ENCODE measurements at places on chromosomes 5 and 9.

DNA sequence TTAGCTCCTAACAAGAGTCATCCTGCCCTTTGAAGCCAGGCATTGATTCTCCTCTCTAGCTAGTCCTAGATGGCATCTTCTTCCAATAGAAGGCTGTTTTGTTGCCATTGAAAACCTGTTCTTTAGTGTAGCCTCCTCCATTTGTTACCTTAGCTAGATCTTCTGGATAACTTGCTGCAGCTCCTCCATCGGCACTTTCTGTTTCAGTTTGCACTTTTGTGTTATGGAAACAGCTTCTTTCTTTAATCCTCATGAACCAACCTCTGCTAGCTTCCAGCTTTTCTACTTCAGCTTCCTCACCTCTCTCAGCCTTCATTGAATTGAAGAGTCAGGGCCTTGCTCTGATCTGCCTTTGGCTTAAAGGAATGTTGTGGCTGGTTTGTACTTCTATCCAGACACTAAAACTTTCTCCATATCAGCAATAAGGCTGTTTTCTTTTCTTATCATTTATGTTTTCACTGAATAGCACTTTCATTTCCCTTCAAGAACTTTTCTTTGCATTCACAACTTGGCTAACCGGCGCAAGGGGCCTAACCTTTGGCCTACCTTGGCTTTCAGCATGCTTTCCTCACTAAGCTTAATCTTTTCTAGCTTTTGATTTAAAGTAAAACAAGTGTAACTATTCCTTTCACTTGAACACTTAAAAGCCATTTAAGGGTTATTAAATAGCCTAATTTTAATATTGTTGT, 166.5 kb upstream of the SLC12A2 start:
- no peak for DNase-seq

DNA sequence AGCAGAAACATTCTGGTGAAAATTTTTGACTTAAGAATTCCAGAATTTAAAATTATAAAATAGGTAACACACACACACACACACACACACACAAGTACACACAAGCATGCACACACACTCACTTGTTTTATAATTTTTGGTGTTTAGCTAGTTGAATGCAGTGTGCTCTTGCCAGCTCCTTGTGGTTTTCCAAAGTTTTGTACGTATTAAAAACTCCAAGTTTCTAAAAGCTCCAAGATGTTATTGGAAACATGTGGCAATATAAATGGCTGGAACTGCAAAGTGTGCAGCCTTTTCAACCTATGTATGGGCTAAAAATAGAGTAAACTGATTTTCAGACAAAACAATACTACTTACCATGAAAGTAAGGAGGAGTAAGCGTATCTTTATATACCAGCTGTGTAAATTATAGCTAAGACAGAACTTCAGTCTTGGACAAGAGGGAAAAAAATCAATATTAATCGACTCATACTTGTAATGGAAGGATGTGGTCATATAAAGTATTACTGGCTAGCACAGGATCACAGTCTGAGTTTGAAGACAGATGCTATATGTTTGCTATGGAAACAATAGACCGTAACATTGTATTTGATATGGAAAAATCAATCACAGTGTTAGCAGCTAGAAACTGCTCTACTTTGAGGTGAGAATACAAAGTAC, 727.1 kb upstream of the GRAMD2B start:
- DNase-seq = peak; percentile 75

GRCh38 chr5:138720840-138721239, 32.4 kb upstream of the CTNNA1 start:
- no peak for DNase-seq

- DNase-seq = no peak
Measured at GRCh38 chr5:107764976-107765804, 94.5 kb upstream of the EFNA5 start.

DNA sequence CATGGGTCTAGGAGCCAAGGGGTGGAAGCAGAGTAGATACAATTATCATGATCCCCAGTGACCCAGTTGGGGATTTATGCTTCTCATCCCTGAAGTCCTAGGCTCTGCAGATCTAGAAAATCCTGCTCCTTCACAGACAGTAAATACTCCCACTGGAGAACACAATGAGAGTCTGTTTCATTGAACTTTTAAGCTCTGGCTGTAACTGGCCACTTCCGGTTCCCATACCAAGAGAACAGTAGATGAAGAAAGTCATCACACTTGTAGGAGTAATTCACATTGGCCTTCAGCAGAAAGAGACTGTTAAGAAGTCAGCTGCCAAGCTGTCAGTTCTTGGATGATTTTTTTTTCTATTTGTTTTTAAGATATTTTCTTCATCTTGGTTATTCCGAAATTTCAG, 597.1 kb downstream of the ACTL7B start:
- no peak for DNase-seq

- DNase-seq = no peak
Measured at GRCh38 chr9:131419026-131419614, 25.2 kb downstream of the PRRC2B start.

- no peak for DNase-seq
Measured at GRCh38 chr9:120331913-120332312, 248.1 kb downstream of the CDK5RAP2 start.

DNA sequence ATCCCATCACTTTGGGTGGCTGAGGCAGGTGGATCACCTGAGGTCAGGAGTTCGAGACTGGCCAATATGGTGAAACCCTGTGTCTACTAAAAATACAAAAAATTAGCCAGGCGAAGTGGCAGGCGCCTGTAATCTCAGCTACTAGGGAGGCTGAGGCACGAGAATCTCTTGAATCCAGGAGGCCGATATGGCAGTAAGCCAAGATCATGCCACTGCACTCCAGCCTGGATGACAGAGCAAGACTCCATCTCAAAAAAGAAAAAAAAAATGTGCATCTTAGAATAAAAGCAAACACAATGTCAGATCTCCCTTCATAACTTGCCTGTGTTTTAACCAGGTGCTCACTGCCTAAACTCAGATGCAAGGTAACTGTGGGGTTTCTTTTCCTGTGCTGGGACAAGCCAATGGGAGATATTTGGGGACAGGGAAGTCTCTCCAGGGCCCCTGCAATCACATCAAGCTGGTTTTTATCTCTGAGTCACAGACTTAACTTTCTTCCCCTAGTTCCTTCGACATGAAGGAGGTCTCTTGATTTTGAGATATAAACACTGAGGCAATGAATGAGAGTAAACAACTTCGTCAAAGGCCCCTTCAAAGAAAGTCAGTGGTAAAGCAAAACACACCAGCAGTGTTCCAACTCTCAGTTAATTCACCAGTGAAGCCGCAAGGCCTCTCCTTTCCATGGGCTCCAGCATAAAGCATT, 99.1 kb downstream of the SNX18 start:
- DNase-seq = no peak

GRCh38 chr9:72428329-72428728, 63.3 kb upstream of the ZFAND5 start:
- no peak for DNase-seq

- no peak for DNase-seq
Measured at GRCh38 chr5:26569929-26570258, 468.5 kb downstream of the CDH9 start.

DNA sequence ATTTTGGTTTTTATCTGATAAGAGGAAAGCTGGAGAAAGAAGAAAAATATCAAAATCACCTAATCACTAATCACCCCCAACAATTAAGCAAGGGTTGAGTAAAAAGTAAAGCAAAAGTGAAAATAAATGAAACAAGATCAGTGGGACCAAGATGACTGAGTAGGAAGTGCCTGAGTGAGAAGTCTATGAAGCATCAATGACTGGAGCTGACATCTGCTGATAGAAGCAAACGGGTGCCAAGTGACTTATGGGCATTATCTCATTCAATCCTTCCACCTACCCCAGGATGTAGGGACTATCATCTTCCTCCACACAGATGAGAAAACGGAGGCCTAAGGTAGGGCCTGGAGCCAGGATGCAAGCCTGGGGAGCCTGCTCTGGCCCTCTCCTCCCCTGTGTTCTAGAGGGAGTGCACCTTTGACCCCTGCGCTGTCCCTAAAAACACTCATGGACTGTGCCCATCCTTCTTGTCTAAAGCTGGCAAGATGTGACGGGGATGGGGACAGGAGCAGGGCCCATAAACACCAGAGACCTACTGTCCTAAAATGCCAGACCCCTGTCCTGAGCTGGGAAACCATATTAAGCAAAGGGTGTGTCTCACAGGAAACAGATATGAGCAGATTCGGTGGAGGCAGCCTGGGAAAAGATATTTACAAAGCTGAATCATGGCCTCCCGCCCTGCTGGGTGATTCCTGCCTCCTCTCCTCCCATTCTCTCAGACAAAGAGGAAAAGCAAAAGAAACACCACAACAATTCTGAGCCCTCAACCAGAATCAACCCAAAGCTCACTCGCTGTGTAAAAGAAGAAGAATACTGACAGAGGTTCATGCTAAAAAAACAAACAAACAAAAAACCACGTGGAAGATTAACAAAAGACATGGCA, 116.0 kb downstream of the AUH start:
- no peak for DNase-seq

DNA sequence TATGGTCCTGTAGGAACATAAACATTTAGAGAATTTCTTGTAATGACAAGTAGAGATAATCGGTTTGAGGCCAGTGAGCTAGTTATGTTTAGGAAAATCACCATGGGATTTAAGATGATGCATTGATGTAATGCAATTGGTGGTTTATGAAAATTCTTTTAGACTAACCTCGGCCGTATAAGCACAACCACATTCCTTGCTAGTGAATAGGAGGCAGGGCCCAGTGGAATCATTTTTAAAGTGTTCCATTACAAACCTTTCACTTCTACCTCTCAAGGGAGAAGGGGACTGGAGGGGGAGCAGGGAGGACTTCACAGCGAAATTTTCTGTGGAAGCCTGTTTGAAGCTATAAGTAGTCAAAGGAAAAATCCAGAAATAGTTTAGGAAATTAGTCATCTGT, 71.8 kb upstream of the NFIL3 start:
- peak; percentile 45 for DNase-seq

- no peak for DNase-seq
Measured at GRCh38 chr5:177023303-177023664, 788 bp downstream of the ZNF346 start.

- no peak for DNase-seq
Measured at GRCh38 chr9:703392-703791, 138.1 kb upstream of the DMRT1 start.

GRCh38 chr9:110810262-110810976, 141.8 kb downstream of the MUSK start:
- DNase-seq = no peak

DNA sequence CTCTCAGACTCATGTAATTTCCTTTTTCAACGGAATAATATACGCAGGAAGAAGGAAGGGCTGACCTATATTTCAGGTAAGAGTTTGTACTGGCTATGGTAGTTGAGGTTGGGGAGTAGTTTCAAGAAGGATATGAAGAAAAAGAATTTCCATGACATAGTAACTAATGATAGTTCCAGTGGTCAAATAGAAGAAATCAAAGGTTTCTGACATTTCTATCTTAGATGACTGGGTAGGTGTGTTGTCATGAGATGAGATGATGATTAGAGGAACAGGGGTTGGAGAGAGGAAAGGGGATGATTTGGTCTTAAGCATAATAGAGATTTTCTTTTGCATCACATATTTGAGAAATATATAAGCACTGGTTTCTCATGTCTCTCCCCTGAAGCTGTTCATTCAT, 166.0 kb downstream of the SPATA31D1 start:
- DNase-seq = no peak

DNA sequence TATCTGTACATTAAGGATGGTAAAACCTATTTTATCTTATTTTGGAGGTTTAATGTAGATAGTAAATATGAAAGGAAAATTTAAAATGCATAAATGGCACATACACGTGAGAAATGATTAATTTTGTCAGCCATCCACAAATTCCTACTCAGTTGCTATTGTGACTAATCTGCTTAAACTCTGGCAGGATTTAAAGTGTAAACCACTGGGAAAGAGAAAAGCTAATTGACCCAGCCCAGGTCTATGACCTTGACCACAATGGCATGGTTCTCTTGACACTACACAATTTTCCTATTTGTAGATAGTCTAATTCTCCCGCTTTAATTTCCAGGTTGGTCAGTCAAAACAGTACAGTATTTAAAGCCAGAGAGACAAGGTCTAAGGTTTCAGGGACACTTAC, 459.0 kb upstream of the KLF4 start:
- DNase-seq = no peak

DNA sequence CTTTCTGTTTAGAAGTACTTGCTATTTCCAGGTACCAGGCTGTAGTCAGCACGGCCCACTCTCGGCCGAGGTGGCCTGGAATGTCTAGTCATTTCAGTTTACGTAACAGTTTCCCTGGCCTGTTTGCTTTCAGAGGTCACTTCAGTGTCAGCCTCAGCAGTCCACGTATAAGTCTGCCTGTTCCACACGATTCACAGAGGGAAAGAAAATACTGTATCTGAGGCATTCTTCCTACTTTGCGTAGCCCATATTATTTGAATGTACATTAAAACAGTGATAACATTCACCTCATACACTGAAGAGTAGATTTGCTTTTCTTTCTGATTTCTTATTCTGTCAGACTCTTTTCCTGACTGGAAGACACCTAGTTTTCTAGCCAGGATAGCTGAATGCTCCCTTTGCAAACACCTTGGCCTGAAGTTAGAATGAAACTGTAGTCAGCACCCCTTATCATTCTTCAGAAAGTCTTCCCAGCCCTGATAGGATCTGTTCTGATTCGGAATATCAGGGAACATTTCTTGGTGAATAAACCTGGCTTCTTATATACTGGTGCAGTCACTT, 140.9 kb downstream of the AOPEP start:
- DNase-seq = no peak

DNA sequence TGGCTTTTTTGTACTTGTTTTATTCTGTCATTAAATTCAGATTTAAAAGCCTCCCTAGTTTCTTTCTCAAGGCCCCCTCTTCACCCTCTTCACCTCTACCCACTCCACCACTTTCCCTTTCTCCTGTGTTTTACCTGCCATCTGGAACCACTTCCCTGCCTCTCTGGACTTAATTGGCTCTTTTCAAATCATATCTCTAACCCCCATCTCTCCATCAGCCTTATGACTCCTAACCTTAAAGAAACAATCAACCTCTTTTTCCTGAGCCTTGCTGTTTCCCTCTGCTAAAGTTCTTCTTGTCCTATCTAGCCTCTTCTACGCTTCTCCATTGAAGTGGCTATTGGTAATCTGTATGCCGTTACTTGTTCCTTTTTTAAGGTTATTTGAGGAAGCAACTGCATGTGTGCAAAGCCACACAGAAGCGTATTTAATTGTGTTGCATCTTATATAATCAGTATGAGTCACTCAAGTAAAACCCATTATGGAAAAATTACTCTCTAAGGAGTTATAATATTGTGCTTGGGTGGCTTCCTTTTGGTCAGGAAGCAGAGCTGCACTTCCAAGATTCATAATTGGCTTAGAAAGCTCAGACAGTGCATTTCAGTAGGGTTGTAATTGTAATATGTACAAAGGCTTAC, 653.6 kb upstream of the ITGA1 start:
- DNase-seq = no peak

GRCh38 chr9:81619353-81620001, 69.9 kb downstream of the TLE1 start:
- DNase-seq = peak; percentile 81

GRCh38 chr5:6572086-6572824, 60.6 kb downstream of the NSUN2 start:
- DNase-seq = no peak

- DNase-seq = no peak
Measured at GRCh38 chr9:130172858-130173665, 858 bp downstream of the NCS1 start.

GRCh38 chr9:15377625-15378540, 44.8 kb upstream of the SNAPC3 start:
- DNase-seq = no peak

- DNase-seq = no peak
Measured at GRCh38 chr5:174242573-174242972, 197.1 kb downstream of the NSG2 start.
